Naive thymus-derived CD8-positive, alpha-beta T cell (primary cell): ENCODE measurements at places on chromosomes 16 and 17. TPM values are rescaled to one million over a fixed set of nuclear protein-coding genes. Genes with fewer than 3 reads are reported as not detected.

DNA sequence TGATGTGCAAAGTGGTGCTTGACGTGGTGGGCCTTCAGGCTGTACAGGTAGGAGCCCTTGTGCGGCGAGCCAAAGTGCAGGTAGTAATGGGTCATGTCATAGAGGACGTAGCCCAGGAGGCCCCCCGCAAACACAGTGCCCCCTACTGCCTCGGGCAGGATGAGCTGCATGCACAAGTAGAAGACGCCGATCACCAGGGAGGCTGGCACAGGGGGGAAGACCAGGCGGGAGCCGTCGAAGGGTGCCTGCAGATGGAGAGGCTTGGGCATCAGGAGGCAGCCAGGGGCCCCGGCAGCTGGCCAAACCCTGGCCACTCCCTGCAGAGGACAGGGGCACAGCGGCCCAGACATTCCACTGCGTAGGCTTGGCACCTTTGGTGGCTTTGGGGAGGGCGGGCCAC lies 15.7 kb upstream of the MLKL start:
- no peaks in the 10 kb centered on the region for H3K27me3 ChIP-seq
- DNase-seq: no peak
- H3K4me3 ChIP-seq: no peak overlapping the region
- H3K4me1 ChIP-seq: peaks cover 3% of the 10 kb centered on the region
- no peak overlapping the region for H3K27ac ChIP-seq
- H3K36me3 ChIP-seq: no peaks in the 10 kb centered on the region

DNA sequence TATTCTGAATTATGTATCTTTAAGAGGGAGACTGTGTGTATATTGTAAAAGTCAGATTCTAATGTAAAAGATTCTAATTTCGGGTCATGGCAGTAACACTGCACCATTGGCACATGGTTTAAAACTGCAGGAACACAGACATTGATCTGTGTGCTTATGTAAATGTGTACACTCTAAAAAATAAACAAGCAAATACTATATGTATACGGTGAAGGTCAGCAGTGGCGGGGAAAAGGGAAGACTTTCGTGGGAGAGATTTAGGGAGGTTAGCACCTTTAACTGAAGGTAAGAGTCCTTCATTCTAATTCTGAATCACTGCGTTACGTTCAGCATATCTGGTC lies 157.8 kb upstream of the FAM20A start:
- H3K27me3 ChIP-seq: peaks cover 5% of the 10 kb centered on the region
- no peaks in the 10 kb centered on the region for H3K36me3 ChIP-seq
- no peak for DNase-seq
- H3K27ac ChIP-seq: no peak overlapping the region
- H3K4me1 ChIP-seq: peaks cover 8% of the 10 kb centered on the region

DNA sequence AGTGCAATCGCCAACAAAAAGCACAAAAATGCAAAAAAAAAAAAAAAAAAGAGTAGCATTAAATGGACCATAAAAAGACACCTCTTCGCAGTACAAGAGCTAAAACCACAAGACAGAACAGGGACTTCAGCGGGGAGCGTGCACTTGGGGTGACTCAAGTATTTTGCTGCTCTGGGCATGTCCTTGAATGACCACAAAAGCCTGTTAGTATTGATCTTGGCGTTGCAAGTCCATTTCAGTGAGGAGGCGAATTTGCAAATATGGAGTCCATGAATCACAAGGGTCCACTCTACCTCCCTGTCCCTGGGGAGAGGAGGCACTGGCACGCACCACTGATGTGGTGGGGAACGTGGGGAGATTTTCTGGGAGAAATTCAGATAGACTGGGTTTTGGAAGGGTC lies 78.9 kb downstream of the CNGB1 start:
- no peak overlapping the region for H3K4me3 ChIP-seq
- no peak for DNase-seq
- no peaks in the 10 kb centered on the region for H3K36me3 ChIP-seq
- peaks cover 28% of the 10 kb centered on the region for H3K27me3 ChIP-seq
- peaks cover 10% of the 10 kb centered on the region for H3K4me1 ChIP-seq
- H3K27ac ChIP-seq: no peak overlapping the region

DNA sequence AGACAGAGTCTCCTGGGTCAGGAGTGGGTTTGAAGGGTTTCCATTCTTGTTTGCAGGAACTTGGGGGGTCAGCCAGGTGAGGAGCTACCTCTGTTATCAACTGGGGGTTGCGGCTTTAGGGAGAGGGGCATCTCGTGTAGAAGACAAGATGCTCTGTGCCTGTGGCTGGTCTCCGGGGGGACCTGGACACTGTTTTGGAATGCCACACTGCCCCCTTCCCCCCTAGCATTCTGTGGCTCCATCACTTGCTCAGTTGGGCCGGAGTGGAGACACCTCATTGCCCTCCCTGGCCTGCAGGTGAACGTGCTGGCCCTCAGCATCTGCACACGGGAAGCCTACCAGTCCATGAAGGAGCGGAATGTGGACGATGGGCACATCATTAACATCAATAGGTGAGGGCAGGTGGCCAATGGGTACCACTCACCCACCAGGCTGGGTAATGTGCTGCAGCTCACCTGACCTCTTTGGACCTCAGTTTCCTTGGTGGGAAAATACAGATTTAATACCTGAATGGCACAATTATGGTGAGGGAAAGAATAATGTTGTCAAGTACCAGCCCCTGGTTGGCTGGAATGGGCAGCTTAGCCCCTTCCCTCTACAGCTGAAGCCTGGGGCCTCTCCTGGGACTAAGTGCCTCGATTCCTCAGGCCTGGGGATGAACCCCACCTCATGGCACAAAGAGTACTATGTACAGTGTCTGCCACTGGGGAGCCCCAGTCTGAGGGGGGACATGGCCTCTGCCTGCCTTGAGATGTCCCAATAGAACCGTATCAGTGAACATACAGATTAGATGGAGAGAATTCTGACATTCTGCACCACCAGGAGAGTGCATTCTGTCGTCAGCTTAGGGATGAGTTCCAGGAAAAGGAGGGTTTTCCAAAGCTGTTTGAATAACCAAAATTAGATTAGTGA lies 3.3 kb upstream of the MRM1 start:
- H3K4me1 ChIP-seq: peaks cover 21% of the 10 kb centered on the region
- no peaks in the 10 kb centered on the region for H3K27me3 ChIP-seq
- H3K27ac ChIP-seq: no peak overlapping the region
- DNase-seq: no peak
- H3K36me3 ChIP-seq: no peaks in the 10 kb centered on the region
- H3K4me3 ChIP-seq: no peak overlapping the region

GRCh38 chr16:11677451-11677951 lies 9.2 kb downstream of the SNN start:
- no peaks in the 10 kb centered on the region for H3K27me3 ChIP-seq
- DNase-seq: no peak
- peaks cover 1% of the 10 kb centered on the region for H3K36me3 ChIP-seq
- peak overlapping the region; percentile 84 for H3K27ac ChIP-seq

- peaks cover 5% of the 10 kb centered on the region for H3K36me3 ChIP-seq
- no peak overlapping the region for H3K27ac ChIP-seq
- peak overlapping the region; percentile 66 for H3K4me3 ChIP-seq
- no peaks in the 10 kb centered on the region for H3K27me3 ChIP-seq
- no peak for DNase-seq
- peaks cover 18% of the 10 kb centered on the region for H3K4me1 ChIP-seq
Measured at GRCh38 chr16:12801511-12802042, 2.1 kb downstream of the CPPED1 start.

The ZG16B gene
- not detected for polyA plus RNA-seq

The TNFSF13 gene
- 1.2 TPM for polyA plus RNA-seq
